ENCODE measurements at places on chromosomes 5 and 9.
A peak's percentile ranks its signal among the peaks of the same experiment; 100 is the strongest.

- no peak for DNase-seq
Measured at GRCh38 chr5:168699002-168699401, 119.8 kb upstream of the PANK3 start.

GRCh38 chr5:91706785-91707520, 323.8 kb upstream of the ARRDC3 start:
- DNase-seq: no peak

DNA sequence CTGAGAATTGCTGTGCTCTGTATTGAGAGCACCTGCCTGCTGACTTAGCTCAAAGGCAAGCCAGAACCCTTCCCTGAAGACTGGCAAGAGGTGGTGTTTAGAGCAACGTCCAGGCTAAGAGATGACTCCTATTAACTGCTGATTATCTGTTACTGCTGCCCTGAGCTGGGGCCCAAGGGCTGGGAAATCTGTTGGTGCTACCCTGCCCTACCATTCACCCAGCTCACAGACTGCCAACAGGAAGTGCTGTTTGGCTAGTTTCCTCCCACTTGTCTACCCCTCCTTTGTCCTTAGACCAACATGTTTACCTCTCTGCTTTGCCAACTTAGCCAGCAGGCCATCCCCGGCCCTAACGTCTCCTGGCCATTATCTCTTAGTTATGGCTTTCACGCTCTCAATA, 6.9 kb downstream of the RAB24 start:
- peak; percentile 21 for DNase-seq

DNA sequence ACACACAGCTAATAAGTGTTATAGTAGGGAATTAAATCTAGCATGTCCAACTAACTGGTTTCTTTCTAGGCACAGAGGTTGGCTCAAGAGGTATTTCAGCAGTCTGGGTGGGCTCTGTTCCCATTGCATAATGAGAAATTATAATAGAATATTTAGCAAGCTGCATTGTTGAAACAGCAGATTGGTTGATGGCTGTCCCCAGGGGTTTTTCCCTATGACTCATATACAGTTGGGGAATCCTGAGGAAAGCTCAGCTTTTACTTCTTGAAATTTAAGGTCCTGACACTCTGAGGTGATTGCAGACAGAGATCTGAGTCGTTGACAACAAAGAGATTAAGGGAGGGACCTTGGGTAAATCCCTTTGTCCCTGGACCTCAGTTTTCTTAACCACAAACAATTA, 38.3 kb upstream of the TNFSF8 start:
- no peak for DNase-seq

- DNase-seq: no peak
Measured at GRCh38 chr5:106451998-106452397, 1218.7 kb downstream of the EFNA5 start.

GRCh38 chr9:19901586-19901985, 112.7 kb upstream of the SLC24A2 start:
- DNase-seq: no peak

GRCh38 chr9:23677446-23677845, 148.6 kb downstream of the ELAVL2 start:
- DNase-seq: no peak

DNA sequence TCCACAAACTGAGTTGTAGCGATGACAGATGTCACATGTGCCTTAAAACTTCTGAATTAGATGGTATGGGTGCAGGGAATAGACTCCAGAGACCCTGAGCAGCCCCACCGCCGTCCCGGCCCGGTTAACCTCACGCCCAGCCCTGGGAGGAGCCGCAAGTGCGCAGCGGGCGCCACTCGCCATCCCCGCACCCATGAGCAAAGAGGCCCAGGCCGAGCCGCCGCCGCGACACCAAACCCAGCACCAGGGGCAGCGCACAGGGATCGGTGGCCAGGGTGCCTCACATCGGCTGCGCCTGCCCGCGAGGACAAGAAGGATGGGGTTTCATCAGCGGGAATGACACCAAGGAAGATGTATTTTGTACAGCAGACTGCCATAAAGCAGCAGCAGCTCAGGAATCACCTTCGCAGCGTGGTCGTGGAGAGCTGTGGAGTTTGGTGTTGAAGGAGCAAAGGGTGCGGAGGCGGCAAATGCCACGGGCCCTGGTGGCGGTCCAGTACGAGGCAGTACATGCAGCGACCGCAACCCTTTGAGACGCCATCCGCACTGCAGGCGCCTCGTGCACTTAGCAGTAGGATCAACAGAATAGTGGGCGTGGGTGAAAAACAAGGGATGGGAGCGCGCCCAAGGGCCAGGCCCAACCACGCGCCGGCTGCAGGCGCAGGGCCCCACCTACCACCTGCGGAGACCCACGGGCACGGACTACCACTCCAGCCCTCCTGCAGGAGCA, 89.7 kb downstream of the ZNF366 start:
- no peak for DNase-seq

DNA sequence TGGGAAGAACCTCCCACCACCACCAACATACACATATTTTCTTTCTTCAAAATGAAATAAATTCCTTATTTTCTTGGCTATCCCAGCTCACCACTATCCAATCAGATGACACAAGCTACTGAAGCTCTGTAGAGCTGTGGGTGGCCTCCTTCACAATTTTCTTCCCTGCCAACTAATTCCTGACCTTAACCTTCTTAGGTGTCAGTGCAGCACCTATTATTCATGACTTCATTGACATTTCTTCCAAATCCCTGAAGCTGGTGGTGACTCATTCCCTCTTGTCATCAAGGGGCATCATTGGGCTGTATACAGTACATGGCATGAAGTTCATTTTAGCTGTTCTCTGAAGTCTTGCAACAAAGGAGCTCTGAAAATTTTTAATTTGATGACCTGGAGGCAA, 42.0 kb upstream of the ADRA1B start:
- no peak for DNase-seq

DNA sequence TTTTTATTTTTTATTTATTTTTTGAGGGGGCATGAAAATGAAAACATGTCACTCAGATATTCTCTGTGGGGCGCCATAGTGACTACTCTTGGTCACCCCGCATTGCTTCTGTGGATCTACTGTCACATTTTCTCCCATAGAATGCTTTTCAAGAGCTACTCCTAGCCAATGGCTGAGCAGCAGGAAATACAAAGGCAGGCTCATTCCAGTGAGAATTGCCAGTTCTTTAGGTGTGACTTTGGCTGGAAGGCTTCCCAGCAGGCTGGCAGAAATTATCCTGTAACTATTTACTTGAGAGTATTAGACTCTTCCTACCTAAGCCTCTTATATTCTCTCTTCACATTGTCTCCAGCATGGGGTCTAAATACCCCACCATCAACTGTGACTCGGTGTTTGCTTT, 21.0 kb upstream of the PTPRD start:
- no peak for DNase-seq

GRCh38 chr9:116661037-116661954, 25.8 kb upstream of the TRIM32 start:
- DNase-seq: peak; percentile 45

- DNase-seq: no peak
Measured at GRCh38 chr5:134174841-134175839, 1.6 kb downstream of the SKP1 start.

DNA sequence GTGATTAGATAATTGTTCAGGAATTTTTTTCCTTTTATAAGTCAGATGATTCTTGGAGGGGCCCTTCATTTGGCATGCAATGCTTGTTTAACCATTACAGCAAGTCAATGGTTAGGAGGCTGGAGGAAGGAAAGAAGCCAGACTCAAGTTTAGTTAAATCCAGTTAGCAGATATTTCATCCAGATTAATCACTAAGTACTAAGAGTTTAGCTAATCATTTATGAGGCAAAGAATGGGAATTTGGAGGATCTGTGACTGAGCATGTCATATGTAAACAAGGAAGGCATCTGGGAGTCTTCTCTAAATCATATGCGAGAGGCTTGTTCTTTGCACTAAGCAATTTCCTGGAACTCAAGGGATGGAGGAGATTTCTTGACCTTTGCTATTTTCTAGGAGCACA, 145.3 kb upstream of the SGCD start:
- DNase-seq: no peak

- DNase-seq: peak; percentile 57
Measured at GRCh38 chr5:177455661-177456590, 9.3 kb downstream of the PRR7 start.

GRCh38 chr5:142330026-142330425, 5.2 kb upstream of the SPRY4 start:
- no peak for DNase-seq

- DNase-seq: no peak
Measured at GRCh38 chr5:126819253-126819652, 42.3 kb downstream of the LMNB1 start.

- DNase-seq: no peak
Measured at GRCh38 chr9:911005-911404, 65.5 kb upstream of the DMRT3 start.

DNA sequence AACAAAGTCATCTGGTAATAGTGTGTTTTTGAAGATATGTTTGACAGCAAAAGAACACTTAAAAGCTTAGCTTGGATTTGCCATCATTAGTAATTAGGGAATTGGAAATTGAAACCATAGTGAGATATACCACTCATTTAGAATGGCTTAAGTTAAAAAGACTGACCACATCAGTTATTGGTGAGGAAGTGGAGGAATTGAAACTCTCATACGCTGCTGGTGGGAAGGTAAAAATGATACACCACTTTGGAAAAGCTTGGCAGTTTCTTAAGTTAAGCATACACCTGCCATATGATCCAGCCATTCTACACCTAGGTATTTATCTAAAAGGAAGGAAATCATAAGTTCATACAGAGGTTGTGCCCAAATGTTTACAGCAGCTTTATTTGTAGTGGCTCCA, 213.2 kb downstream of the TRIO start:
- no peak for DNase-seq

DNA sequence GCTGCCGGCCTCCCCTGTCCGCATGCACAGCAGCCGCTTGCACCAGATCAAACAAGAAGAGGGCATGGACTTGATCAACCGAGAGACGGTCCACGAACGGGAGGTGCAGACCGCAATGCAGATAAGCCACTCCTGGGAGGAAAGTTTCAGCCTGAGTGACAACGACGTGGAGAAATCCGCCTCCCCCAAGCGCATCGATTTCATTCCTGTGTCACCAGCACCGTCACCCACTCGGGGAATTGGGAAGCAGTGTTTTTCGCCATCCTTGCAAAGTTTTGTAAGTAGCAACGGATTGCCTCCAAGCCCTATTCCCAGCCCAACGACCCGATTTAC, 75.3 kb downstream of the PIP5K1B start:
- DNase-seq: no peak

DNA sequence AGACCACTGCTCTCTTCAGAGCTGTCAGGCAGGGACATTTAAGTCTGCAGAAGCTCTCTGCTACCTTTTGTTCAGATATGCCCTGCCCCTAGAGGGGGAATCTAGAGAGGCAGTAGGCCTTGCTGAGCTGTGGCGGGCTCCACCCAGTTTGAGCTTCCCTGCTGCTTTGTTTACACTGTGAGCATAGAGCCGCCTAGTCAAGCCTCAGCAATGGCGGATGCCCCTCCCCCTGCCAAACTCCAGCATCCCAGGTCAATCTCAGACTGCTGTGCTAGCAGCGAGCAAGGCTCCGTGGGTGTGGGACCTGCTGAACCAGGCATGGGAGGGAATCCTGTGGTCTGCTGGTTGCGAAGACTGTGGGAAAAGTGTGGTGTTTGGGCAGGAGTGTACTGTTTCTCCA, 59.9 kb downstream of the CAVIN4 start:
- DNase-seq: no peak

DNA sequence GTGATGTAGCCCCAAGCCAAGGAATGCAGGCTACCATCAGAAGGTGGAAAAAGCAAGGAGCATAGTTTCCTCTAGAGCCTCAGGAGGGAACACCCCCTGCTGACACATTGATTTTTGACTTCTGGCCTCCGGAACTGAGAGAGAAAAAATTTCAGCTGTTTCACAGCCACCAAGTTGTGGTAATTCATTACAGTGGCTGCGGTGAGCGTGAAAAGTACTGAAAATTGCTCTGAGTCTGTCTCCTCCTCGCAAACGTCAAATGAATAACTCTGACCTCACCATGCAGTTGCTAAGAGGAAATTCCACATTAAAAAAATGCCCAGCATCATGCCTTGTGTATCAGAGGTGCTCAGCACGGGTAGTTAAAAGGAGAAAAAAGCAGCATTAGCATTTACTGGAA, 277.9 kb upstream of the MSX2 start:
- no peak for DNase-seq

DNA sequence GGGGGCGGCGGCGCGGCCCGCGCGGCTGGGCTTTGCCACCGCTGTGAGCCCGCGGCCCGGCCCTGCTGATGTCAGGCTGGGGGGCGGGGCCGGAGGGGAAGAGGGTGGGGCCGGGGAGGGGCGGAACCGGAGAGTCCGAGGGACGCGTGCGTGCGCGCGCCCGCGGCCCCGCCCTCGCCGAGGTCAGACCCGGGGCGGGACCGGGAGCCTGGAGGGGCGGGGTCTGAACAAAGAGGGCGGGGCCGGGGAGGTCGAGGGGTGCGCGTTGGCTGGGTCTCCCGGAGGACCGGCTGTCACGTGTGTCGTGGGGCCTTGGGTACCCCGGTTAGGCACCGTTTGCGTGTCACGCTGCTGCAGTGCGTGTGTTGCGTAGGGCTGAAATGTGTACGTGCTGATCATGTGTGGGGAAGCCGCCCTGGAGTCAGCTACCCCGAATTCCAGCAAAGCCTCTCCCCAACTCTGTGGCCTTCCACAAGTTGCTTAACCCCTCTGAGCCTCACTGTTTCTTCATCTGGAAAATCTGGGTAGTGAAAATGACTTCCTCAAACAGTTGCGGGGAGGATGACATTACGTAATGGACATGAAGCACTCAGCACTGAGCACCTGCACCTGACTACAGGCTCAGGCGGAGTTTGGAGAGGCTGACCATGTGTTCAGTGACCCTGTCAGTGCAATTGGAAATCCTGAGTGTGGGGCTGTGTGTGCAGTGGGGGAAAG, at the start of gene RALGDS:
RALGDS (minus strand) TSS at position 43 of the 717 bp plus-strand sequence. CDS start 86 bp downstream, outside the sequence.
- no peak for DNase-seq

- DNase-seq: no peak
Measured at GRCh38 chr5:120088412-120088811, 375.7 kb upstream of the PRR16 start.

- DNase-seq: no peak
Measured at GRCh38 chr9:108325406-108325805, 530.4 kb downstream of the ACTL7B start.

DNA sequence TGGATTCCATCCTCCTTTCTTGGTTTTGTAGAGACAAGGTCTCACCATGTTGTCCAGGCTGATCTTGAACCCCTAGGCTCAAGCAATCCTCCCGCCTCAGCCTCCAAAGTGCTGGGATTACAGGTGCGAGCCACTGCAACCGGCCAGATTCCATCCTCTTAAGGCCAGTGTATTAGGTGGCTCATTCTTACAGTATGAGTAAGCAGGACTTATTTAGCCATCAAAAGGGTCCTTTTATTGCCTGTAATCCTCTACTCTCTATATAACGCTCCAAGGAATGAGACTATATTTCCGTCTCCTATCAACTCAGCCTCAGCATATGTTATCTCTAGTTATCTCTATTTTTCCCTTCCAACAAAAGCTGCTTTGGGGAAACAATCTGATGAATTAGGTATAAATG, 3.0 kb upstream of the ERBIN start:
- DNase-seq: no peak

DNA sequence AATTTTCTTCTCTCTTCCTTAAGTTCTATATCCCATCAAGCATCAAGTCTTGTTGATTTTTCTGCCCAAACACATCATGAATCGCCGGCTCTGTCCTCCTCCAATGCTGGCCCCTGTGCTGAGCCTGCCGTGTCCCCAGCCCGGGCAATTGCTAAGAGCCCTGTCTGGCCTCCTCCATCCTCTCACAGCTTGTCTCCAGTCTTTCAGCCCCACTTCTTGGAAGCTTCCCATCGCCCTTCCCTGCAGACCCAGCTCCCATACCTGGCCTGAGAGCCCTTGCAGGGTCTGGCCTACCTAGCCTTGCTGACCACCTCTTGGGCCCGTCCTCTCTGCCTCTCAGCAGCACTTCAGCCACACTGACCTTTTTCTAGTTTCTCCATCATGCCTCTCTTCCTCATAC, 61.9 kb downstream of the COL15A1 start:
- no peak for DNase-seq

Measured in NCI-H2081 treated with DMSO at 0.1 percent for 48 hours (cell line).